ENCODE measurements at places on chromosomes 11 and 22.

GRCh38 chr11:13826505-13827278, 135.8 kb upstream of the SPON1 start:
- DNase-seq = no peak

- no peak for DNase-seq
Measured at GRCh38 chr11:134340354-134340964, 8.7 kb downstream of the GLB1L2 start.

GRCh38 chr11:101401245-101401644, 182.6 kb downstream of the TRPC6 start:
- no peak for DNase-seq

DNA sequence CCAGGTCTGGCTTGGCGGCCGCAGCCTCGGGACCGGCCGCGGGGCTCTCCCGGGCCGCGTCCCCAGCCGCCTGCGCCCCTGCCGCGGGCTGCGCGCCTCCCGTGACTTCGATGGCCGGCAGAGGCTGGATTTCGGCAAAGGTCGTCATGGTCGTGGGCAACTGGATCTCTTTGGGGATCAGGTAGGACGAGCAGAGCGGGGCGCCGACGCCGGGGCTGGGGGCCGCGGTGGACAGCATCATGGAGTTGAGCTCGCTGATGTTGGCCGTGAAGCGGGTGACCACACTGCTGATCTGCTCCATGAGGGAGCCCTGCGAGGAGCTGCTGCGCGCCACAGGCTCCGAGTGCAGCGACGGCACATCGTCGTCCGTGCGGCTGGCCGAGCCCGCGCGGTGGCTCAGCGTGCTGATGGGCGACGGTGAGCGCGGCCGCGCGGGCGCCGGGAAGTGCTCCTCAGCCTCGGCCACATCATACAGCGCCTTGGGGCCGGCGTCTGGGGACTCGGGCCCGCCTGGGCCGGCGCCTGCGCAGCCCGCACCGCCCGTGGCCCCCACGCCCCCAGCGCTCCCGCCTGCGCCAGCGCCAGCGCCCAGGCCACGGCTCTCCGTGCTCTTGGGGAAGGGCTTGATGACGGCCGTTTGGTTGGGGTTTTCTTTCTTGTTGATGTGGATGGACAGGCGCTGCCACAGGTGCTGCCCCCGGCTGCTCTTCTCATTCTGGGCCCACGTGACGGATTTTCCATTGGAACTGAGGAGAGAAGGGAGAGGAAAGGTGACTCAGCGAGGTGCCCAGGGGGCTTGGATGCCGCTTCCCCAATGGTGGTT, 171.4 kb upstream of the CTSC start:
- no peak for DNase-seq

DNA sequence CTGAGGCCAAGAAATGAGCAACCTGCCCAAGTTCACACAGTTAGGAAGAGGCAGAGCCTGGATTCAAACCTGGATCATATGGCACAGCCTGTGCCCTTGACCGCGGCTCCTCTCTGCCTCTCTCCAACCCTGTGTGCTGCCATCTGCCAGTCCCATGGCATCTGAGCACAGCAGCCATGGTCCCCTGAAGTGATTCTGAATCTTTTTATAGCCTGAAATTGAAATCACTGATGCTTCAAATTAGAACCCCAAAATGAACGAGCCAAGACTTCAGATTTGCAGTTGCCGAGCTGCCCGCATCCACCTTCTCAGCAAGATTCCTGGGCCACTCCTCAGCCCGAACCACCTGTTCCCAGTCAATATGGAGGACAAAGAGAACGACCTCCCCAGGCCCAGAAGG, 252.7 kb downstream of the CTTN start:
- DNase-seq = no peak

- DNase-seq = no peak
Measured at GRCh38 chr11:20055312-20055711, 105.0 kb downstream of the DBX1 start.

DNA sequence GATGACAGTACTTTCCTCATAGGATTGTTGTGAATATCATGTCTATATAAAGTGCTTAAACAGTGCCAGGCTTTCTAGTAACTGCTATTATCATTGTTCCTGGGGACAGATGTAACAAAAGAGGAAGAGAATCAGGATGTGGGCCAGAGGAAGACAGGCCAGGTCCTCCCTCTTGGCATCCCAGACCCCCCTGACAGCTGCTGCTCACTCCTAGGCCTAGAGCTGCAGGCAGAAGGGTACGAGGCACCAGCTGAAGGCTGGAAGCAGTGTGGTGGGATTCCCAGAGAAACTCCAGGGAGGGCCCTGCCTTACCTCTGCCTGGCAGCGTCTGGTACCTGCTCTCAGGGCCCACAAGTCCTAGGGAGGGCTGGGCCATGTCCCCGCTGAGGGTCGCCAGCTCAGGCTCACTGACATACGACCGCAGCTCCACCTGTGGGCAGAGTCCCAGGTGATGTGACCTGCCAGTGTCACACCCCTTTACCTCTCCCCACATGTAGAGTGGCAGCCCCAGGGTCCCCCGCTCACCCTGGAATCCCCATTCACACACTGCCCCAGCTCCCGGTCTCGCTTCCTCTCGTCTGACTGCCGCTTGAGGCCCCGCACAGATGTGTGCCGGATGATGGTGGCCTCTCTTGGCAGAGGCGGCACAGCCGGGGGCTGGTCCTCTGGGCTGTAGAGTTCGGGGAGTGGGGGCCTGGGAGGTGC, 52.2 kb downstream of the C11orf58 start:
- DNase-seq = no peak

- no peak for DNase-seq
Measured at GRCh38 chr11:111814557-111815320, 48.5 kb upstream of the PPP2R1B start.

DNA sequence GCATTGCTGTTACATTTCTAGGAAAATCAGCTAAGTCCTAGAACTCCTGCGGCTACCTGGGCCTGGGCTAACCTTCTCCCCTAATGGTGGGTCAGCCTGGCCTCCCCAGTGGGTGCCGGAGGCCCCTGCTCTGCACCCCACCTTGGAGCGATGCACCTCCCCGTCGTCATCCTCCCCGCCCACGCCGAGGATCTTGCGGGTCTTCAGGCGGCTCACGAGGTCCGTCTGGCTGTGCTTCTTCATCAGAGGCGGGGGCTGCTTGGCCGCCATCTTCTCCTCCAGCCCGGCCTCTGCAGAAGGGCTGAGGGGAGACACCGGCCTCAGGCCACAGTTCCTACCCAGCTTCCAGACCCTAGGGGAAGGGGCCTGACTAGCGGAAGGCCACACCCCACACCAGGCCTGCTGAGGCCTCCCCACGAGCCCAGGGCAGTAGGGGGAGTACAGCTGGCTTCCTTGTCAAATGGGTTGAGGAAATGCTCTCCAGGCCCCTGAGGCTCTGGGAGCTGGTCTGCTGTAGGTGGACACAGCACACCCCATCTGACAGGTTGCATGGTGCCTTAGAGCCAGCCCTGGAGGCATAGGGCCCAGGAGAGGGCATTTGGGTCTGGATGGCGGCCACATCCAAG, 12.5 kb downstream of the TP53I11 start:
- no peak for DNase-seq

GRCh38 chr11:94858012-94858705, 90.0 kb downstream of the AMOTL1 start:
- DNase-seq = no peak

DNA sequence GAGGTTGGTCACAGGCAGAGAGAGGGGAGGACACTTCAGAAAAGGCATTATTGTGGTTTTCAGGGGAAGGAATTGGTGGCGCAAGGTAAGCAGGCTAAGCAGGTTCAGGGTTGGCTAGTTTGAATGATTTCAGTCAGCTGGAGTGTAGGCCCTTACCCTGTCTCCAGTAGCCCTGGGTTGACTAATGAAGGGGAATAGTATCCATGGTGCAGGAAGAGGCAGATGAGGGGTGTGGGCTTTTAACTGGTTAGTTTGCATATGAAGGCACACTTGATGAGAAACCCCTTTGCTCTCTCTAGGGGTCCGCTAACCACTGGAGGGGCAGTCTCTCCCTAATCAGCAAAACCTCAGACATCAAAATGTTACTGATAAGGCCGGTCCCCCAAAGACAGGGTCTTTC, 249.7 kb downstream of the AASDHPPT start:
- DNase-seq = no peak

GRCh38 chr11:58963551-58964104, 24.3 kb downstream of the GLYATL1 start:
- no peak for DNase-seq

- no peak for DNase-seq
Measured at GRCh38 chr11:114274637-114275036, 21.6 kb upstream of the NNMT start.

DNA sequence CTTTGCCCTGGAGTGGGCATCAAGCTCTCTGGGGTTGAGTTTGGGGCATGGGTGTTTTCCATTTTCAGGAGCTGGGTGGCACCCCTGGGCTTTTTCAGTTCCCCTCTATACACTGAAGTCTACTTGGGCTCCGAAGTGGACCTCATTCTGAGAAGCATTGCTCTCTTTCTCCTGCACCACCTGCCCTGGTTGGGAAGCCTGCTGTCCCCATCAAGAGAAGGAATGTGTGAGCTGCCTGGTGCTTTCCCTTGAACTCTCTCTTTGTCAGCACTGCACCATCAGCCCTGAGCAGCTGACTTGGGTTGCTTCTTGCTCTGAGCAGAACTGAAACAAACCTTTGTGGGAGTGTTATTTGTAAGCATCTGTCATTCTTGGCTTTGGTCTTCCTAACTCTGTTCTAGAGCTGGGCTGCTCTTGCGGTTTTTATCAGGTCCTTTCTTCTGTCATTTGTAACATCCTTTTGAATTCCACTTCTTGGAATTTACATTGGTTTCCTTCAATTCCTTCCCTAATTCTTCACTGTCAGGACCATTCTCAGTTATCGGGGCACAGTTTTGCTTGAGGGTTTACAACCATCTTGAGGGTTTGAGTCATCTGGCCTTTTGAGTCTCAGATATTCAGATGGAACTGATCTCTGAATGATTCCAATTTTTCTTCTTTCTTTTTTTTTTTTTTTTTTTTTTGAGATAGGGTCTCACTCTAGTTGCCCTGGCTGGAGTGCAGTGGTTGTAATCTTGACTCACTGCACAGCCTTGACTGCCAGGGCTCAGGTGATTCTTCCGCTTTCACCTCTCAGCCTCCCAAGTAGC, 20.5 kb downstream of the UBE2L3 start:
- no peak for DNase-seq

DNA sequence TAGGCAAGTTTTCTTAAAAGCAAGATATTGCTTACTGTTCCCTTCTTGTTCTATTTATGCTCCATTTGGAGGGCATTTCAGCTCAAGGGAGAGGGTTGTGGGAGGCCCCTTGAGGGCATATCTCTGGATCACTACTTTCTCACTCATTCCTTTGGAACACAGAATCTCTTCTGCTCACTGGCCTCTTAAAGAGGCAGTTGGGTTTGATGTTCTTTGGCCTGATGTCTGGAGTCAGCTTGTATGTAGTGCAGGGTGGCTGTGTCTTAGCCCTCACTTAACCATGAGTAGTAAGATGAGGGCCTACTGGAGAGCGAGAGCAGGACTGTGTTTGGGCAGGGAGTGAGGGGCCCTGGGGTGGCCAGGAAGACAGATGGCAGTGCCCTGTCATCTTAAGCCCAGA, 3.6 kb downstream of the INCENP start:
- no peak for DNase-seq

GRCh38 chr11:70068345-70068744, 9.8 kb upstream of the ANO1 start:
- no peak for DNase-seq

DNA sequence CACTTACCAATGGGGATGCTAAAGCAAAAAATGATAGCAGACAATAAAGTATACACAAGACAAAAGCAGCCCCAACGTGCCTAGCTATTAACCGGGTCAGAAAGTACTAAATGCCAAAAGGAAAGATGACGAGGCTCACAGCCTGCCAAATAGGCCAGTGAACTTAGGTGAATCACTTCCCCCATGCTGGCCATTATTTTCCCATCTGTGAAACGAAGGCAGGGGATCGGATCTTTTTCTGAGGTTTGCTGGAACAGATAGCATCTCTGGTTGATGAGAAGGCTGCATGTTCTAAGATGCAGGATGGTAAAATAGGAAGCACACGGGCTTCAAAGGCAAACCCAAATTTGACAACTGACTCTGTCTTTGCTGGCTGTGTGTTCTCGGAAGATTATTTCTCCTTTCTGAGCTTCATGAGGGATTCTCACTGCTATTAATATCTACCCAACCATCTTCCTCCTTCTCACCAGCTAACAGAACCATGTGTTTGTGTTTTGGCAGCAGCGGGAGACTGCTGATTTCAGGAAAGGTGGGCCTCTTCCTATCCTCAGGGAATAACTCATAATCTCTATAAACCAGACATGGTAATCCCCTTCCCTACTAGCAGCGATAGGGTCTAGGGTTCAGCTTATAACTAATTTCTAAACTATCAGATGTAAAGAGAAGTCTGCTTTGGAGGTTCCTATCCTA, 390.7 kb downstream of the LARGE1 start:
- DNase-seq = no peak

GRCh38 chr11:24716403-24716802, 219.6 kb downstream of the LUZP2 start:
- no peak for DNase-seq

DNA sequence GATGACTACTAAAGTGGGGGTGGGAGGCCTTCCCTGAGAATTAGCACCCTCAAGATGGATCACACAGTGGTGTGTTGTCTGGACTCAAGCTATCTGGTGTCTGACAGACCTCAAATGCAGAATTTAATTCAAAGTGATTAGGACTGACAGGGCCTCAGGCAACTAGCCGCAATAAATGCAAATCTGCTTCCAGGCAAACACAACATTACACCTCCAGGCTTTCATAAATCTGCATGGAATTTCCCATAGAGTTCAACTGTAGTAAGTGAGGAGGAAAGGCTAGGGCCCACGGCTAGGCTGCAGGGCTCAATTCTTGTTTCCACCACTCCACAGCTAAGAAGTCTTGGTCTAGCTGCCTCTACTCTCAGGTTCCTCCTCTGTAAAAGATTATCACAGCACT, 331.4 kb downstream of the LARGE1 start:
- no peak for DNase-seq

DNA sequence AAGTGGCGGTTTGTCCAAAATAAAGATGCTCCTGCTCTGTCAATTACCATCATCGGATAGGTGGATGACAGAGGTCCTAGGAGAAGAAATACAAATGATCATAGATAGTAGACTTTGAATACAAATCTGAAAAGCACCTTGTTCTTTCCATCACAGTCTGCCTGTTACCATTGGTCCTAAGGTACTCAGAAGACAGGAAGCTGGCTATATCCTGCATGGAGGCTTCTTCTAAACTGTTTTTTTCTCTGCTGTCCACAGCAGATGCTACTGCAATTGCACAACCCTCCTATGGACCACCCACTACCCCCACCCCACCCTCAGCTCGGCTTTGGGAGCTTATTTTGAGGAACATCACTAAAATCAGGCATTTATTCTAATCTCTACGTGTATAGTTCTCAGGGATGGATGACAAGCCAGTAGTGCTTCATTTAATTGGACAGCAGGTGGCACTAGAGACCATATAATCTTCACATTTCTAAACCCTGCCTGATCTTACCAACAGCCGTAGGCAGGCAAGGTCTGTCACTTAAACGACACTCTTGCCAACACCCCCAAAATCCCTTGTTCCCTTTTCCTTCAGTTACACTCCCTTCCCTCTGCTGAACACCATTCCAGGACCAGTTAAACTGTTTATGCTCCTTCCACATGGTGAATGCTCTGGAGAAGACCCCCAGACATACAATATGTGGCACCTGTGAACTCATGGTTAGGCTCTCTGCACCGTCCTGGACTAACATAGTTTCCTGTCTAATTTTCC, 6.6 kb upstream of the PTS start:
- peak; percentile 5 for DNase-seq

- no peak for DNase-seq
Measured at GRCh38 chr11:3077846-3078440, 20.7 kb upstream of the CARS1 start.
